Activated naive CD8-positive, alpha-beta T cell treated with anti-CD3 and anti-CD28 coated beads, Interleukin-2, amount 10 ng/mL, durations not matched to agents 7 days and 5 days (primary cell): ENCODE measurements at places on chromosomes 5 and 9. TPM values are rescaled to one million over a fixed set of nuclear protein-coding genes. Genes with fewer than 3 reads are reported as not detected.

- no peak overlapping the region for H3K27ac ChIP-seq
- H3K4me3 ChIP-seq, result peak overlapping the region; percentile 90
- DNase-seq, result no peak
- H3K36me3 ChIP-seq, result peaks cover 11% of the 10 kb centered on the region
These were observed 460 bp upstream of the PBX3 start for GRCh38 chr9:125746774-125747052.

DNA sequence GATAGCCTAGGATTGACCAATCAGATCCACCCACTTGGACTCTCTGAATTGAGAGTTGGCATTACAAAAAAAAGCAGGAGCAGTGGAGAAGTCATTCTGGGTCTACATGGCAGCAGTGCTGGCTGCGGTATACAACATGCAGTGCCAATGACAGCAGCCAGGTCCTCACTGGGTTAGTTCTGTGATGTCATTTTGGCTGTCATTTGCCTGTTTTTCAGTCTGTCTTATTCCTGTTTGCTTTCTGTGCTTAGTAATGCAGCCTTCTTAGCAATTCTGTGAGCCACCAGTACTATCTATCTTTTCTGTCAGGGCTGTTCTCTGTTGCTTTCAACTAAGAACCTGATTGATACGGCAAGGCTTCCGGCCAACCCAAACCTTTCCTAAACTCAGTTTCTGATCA, 471.8 kb downstream of the BNC2 start:
- no peak for DNase-seq
- no peak overlapping the region for H3K27ac ChIP-seq
- no peaks in the 10 kb centered on the region for H3K36me3 ChIP-seq
- no peaks in the 10 kb centered on the region for H3K4me1 ChIP-seq
- peaks cover 13% of the 10 kb centered on the region for H3K27me3 ChIP-seq
- no peak overlapping the region for H3K4me3 ChIP-seq

GRCh38 chr9:116979456-116979855, 292.4 kb downstream of the TRIM32 start:
- no peak overlapping the region for H3K27ac ChIP-seq
- H3K36me3 ChIP-seq, result no peaks in the 10 kb centered on the region
- H3K4me1 ChIP-seq, result no peaks in the 10 kb centered on the region
- no peaks in the 10 kb centered on the region for H3K27me3 ChIP-seq
- H3K4me3 ChIP-seq, result no peak overlapping the region
- DNase-seq, result no peak

DNA sequence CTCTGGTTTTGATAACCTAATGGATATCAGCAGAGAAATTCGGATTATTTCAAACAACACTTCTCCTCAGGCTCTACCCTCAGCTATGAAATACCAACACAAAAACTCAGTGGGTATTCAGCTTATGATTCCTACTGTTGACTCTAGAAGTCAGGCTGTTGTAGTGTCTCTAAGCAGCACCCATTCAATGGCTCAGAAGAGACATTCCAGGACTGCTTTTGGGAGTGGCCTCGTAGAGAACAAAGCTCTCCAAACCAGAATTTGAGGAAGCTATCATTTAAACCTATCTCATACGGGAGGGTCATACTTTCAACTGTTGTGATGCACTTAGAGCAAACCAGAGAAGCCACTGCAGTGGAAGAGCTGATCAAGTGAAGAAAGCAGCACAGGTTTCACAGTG, 34.1 kb downstream of the ETF1 start:
- H3K4me1 ChIP-seq, result peaks cover 2% of the 10 kb centered on the region
- H3K36me3 ChIP-seq, result peaks cover 32% of the 10 kb centered on the region
- no peak for DNase-seq
- peak overlapping the region; percentile 11 for H3K27ac ChIP-seq

DNA sequence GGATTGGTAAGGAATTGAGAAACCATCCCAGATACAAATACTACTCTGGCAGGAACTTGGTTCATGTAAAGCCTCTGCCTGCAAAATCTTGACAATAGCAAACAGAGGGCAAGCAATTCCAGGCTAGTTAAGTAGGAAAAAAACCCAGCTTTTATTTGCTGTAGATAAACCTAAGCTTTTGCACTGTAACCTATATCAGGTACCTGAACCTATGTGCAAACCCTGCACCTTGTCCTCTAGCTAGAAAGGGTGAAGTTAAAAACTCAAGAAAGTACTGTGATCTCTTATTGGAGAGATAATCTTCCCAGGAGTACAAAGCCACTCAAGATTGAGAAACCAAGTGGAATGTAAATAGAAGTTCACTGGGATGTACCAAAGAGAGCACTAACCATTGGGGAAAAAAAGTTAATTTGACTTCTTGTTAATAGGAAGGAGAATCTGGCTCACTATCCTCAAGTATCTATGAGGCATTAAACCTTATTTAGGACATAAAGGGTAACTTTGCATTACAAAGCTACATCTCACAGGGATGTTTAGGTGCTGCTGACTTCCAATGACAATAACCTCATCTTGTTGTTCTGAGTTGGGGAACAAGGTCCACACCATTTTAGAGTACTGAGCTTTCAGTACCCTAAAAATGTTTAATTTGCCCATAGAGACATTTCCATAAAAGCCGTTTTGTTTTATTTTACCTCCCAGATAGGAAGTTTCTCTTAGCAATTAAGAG, 73.8 kb upstream of the PCA3 start:
- peaks cover 10% of the 10 kb centered on the region for H3K4me1 ChIP-seq
- H3K27ac ChIP-seq, result no peak overlapping the region
- no peaks in the 10 kb centered on the region for H3K36me3 ChIP-seq

- H3K4me3 ChIP-seq, result no peak overlapping the region
- H3K36me3 ChIP-seq, result peaks cover 11% of the 10 kb centered on the region
- H3K27ac ChIP-seq, result no peak overlapping the region
- H3K27me3 ChIP-seq, result no peaks in the 10 kb centered on the region
- DNase-seq, result no peak
These were observed 123.0 kb downstream of the GALNT10 start for GRCh38 chr5:154313360-154314017.

The RNF183 gene
- total RNA-seq, result 0.14 TPM

DNA sequence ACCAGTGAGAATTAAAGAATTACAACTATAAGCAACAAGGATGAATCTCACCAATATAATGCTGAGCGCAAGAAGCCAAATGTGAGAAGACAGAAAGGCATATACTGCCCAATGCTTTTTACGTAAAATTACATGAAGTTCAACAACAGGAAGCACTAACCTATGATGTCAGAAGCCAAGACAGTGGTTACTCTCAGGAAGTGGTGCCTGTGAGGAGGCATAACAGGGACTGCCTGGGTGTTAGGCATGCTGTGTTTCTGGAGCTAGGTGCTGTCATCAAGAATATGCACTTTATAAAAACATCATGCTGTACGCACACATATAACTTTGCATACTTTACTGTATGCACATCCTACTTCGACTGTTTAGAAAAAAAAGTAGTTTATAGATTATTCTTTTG, 30.1 kb downstream of the FRMD3 start:
- peaks cover 11% of the 10 kb centered on the region for H3K4me1 ChIP-seq
- peak overlapping the region; percentile 29 for H3K4me3 ChIP-seq
- no peaks in the 10 kb centered on the region for H3K27me3 ChIP-seq
- H3K27ac ChIP-seq, result peak overlapping the region; percentile 85

DNA sequence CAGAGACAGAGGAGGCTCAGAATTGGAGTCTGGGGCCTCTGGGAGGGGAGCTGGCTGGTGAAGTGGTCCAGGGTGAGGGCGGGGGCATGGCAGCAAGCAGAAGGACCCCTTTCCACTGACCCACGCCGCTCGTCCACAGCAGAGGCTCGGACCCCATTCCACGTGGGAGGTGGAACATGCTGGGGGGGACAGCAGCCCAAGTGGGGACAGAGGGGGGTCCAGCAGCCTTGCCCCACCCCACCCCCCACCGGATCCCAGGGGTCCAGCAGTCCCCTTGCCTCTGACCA, 25.4 kb upstream of the NKD2 start:
- H3K27ac ChIP-seq, result no peak overlapping the region
- H3K27me3 ChIP-seq, result peaks cover 32% of the 10 kb centered on the region
- no peak overlapping the region for H3K4me3 ChIP-seq
- peaks cover 7% of the 10 kb centered on the region for H3K36me3 ChIP-seq
- DNase-seq, result no peak

DNA sequence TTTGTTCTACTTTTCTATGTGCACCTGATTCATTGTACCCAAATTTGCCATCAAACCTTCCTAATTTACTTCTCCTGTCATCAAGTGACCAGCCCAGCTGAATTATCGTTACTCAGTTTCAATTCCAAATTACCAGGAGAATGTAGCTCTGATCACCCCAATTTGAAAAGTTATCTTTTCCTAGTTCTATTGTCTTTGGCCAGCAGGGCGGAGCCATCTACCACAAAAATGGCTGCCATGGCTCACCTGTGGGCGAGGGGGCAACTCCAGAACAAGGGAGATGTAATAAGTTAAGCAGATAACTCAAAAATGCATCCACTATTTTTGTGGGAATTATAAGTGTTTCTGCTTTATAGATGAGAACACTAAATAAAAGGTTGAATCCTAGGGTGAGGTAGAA, 133.8 kb upstream of the MOCS2 start:
- no peaks in the 10 kb centered on the region for H3K36me3 ChIP-seq
- H3K4me3 ChIP-seq, result no peak overlapping the region
- no peaks in the 10 kb centered on the region for H3K4me1 ChIP-seq
- H3K27me3 ChIP-seq, result peaks cover 26% of the 10 kb centered on the region
- no peak for DNase-seq

The PCDHA4 gene
- not detected for total RNA-seq

The SLC25A25 gene
- total RNA-seq, result 21.2 TPM

DNA sequence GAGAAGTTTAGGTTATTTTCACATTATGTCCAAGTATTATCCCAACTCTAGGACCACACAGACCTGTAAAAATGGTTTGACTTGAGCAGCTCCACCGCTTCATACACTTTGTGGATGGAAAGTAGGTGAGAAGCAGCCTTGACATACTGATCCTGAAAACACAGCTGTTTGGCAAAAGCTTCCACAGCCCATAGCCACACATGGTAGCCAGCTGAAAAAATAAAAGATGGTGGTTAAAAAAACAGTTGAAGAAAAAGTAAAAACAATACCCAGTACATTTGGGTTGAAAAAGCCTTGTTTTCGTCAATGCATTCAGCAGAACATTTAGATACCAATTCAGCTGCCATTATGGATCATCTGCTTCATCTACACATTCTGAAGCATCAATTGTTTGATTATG, 36.7 kb downstream of the GEMIN5 start:
- no peak overlapping the region for H3K27ac ChIP-seq
- H3K4me1 ChIP-seq, result no peaks in the 10 kb centered on the region
- no peak overlapping the region for H3K4me3 ChIP-seq
- peaks cover 15% of the 10 kb centered on the region for H3K36me3 ChIP-seq
- no peak for DNase-seq

GRCh38 chr5:10573487-10574145, 9.7 kb downstream of the ANKRD33B start:
- no peak overlapping the region for H3K4me3 ChIP-seq
- H3K36me3 ChIP-seq, result no peaks in the 10 kb centered on the region
- no peaks in the 10 kb centered on the region for H3K27me3 ChIP-seq
- H3K4me1 ChIP-seq, result peaks cover 9% of the 10 kb centered on the region
- DNase-seq, result no peak
- H3K27ac ChIP-seq, result no peak overlapping the region

GRCh38 chr9:16271967-16272366, 598.5 kb downstream of the BNC2 start:
- H3K36me3 ChIP-seq, result no peaks in the 10 kb centered on the region
- H3K4me1 ChIP-seq, result peaks cover 10% of the 10 kb centered on the region
- no peak overlapping the region for H3K27ac ChIP-seq
- H3K4me3 ChIP-seq, result no peak overlapping the region
- DNase-seq, result no peak

DNA sequence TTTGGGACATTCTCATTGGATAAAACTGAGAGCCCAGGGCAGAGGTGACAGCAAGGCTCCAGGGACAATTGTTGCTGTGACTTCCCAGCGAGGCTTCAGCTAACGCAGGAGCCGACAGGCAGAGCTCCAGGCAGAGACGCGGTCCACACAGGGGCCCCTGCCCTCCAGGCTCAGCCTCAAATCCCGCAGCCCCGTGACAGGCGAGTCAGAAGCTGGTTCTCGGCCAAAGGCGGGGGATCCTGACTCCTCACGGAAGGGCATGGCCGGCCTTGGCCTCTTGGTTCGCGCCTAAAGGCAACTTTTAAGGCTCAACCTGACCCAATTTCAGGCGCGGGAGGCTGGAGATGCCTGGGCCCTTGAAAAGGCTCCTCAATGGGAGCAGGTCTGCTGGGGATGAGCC, 21.3 kb downstream of the SLC12A7 start:
- H3K27me3 ChIP-seq, result no peaks in the 10 kb centered on the region
- H3K4me3 ChIP-seq, result no peak overlapping the region
- DNase-seq, result no peak
- no peaks in the 10 kb centered on the region for H3K36me3 ChIP-seq
- no peak overlapping the region for H3K27ac ChIP-seq
- no peaks in the 10 kb centered on the region for H3K4me1 ChIP-seq

The PDZD2 gene
- 0.14 TPM for total RNA-seq

The SMIM33 gene
- total RNA-seq, result 0.34 TPM

DNA sequence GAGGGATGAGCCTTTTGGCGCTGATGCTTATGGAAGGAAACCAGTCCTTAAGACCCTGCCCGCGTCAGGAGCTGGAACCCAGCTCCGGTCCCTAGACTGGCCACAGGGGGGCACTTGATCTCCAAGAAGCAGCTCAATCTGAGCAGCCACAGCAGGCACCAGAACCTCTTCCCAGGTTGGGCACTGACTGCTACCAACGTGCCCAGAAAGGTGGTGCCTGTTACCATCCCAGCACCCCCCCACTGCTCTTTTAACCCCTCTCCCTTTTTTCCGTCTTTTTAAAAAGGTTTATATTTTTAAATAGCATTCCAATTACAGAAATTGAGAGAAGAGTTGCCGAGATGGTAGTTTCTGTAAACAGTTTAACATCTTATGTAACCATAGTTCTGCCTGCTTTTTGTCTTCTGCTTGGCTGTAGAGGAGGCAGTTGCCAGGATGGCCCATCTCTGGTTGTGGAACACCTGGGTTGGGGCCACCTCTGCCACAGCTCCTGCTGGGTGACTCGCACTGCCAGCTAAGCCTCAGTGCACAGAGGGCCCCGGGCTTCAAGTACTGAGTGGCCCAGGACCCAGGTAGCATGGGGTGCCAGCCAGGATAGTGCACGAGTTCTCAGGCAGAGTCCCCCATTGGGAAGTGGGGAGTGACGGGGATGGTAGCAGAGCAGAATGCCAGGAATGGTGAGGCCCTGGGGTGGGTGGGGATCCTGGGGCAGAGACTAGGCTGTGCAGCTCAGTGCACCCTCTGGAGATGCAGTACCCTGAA, 62.8 kb downstream of the PFDN1 start:
- H3K4me1 ChIP-seq, result peaks cover 8% of the 10 kb centered on the region
- peak; percentile 68 for DNase-seq
- no peak overlapping the region for H3K4me3 ChIP-seq

GRCh38 chr5:168979135-168979534, 321.8 kb downstream of the SLIT3 start:
- H3K4me1 ChIP-seq, result no peaks in the 10 kb centered on the region
- H3K27ac ChIP-seq, result no peak overlapping the region
- no peaks in the 10 kb centered on the region for H3K36me3 ChIP-seq
- peaks cover 15% of the 10 kb centered on the region for H3K27me3 ChIP-seq
- no peak overlapping the region for H3K4me3 ChIP-seq
- DNase-seq, result no peak

DNA sequence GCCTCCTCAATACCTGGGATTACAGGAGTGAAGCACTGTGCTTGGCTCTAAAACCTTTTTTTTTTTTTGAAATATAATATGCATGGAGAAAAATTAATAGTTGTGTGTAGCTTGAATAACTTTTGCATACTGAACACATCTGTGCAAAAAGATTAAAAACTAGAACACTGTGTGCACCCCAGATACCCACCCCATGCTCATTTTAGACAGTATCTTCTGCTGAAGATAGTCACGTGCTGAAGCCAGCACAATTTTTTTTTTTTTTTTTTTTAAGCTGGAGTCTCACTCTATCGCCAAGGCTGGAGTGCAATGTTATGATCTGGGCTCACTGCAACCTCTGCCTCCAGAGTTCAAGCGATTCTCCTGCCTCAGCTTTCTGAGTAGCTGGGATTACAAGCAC, 39.9 kb downstream of the C9orf153 start:
- no peak overlapping the region for H3K27ac ChIP-seq
- H3K4me1 ChIP-seq, result no peaks in the 10 kb centered on the region
- H3K36me3 ChIP-seq, result no peaks in the 10 kb centered on the region
- DNase-seq, result no peak
- H3K27me3 ChIP-seq, result peaks cover 5% of the 10 kb centered on the region
